Stimulated activated memory B cell treated with anti-CD40 and anti-IgM and Interleukin-4, amounts not matched to agents 10 μg/mL and 1 μg/mL and 100 μg/mL, for 72 hours (primary cell): ENCODE measurements at places on chromosomes 5 and 9.

DNA sequence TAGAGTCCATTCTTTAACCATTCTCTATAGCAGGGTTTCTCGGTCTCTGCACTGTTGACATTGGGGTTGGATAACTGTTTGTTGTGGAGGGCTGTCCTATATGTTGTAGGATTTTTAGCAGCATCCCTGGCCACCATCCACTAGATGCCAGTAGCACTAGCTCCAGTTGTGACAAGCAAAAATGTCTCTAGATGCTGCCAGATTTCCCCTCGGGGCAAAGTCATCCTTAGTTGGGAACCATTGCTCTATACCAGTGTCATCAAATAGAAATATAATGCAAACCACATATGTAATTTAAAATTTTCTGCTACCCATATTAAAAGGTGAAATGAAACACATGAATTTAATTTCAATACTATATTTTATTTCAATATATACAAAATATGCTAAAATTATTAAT, 2.9 kb downstream of the TTC23L start:
- no peak for ATAC-seq
- no peak overlapping the region for H3K27ac ChIP-seq
- H3K36me3 ChIP-seq, result no peaks in the 10 kb centered on the region
- H3K27me3 ChIP-seq, result no peaks in the 10 kb centered on the region
- H3K4me3 ChIP-seq, result no peak overlapping the region
- H3K4me1 ChIP-seq, result peaks cover 15% of the 10 kb centered on the region

DNA sequence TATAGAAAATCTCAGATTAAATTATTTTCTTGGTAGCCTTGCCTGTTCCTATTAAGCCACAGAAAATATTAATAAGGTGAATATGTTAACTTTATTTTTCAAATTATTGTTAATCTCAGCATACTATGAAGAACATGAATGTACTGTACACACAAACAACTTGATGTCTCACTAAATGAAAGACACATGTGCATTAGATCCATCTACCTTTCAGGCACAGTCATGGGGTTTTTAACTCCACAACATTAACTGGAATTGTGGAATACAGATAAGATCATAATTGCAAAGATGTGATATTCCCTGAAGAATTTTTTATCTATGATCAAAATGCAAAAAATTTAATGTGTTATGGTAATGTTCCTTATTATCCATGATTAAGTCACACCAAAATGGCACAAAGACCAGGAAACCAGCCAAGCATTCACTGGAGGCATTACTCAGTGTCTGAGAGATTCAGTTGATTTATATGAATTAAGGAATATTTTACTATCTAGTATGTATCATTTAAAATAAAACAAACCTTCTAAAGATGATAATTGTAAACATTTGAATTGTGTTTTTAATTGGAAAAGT, 150.0 kb upstream of the VCAN start:
- H3K27me3 ChIP-seq, result no peaks in the 10 kb centered on the region
- H3K4me1 ChIP-seq, result no peaks in the 10 kb centered on the region
- no peaks in the 10 kb centered on the region for H3K36me3 ChIP-seq
- H3K4me3 ChIP-seq, result no peak overlapping the region
- H3K27ac ChIP-seq, result no peak overlapping the region

DNA sequence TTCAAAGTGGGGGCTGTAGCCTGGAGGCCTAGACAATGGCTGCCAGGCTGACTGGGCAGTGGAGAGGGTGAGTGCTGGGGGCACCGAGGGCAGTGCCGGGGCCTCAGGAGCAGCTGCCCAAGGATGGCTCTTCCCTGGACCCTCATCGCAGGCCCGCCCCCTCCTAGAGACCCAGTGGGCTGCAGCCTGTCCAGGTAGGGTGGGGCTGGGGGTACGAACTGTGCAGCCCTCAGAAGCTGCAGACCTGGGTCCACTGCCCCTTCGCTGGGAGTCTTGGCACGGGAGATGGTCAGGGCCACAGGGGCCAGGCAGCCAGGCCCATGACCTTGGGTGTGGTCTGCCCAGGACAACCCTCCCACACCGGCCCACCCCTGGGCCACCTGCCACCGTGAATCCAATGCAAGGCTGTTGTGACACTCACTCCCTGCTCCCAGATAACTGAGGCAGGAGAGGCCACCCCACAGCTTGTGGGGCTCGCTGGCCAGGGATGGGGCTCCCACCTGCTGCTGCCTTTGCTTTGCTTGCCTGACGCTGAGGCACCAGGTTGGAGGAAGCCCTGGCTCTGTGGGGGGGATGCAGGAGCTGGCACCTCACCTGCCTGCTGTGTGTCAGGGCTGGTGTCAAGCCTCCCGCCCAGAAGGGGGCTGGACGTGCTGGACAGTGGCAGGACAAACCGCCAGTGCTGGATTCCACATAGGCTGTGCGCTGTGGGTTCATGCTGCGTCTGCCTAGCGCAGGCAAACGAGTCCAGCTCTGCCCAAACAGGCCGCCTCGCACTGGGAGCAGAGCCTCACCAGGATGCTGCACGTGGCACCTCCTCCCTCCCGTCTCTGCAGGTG, 23.1 kb upstream of the SLC9A3 start:
- peaks cover 22% of the 10 kb centered on the region for H3K4me1 ChIP-seq
- ATAC-seq, result no peak
- peaks cover 71% of the 10 kb centered on the region for H3K27me3 ChIP-seq
- H3K4me3 ChIP-seq, result no peak overlapping the region
- H3K36me3 ChIP-seq, result peaks cover 16% of the 10 kb centered on the region

DNA sequence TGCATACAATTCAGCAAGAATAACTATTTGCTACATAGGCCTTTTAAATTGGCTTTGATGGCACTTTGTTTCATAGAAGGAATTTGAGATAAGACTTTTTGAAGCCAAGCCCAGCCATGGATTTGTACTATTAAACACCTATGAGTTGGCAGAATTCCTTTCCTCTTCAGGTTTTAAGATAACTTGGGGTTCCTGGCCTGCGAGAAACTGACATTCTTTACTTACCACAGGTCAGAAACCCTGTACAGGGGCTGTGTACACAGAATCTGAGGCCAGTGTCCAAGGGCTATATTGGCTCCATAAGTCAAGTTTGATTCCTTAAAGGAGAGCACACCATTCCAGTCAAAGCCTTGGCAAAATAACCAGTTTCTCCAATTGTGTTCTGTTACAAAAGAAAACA, 10.8 kb upstream of the BTNL3 start:
- H3K4me1 ChIP-seq, result peaks cover 23% of the 10 kb centered on the region
- H3K27me3 ChIP-seq, result no peaks in the 10 kb centered on the region
- H3K36me3 ChIP-seq, result no peaks in the 10 kb centered on the region
- H3K4me3 ChIP-seq, result no peak overlapping the region
- peak overlapping the region; percentile 72 for H3K27ac ChIP-seq

DNA sequence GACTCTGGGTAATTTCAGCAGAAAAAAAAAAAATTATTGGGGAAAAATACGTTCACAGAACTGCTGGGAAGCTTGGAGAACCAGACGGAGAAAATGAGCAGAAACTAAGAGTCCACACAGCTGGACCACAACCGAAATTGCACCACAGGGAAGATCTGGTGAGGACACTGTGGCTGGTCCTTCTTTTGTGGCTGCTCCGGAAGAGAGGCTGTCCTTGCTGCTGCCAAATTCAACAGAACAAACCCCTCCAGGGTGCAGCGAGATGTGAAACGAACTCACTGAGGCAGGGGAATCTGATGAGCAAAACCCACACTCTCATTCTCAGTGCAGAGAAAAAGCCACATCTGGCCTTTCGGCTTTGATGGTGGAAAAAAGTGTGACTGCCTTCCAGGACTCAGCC, 200.0 kb downstream of the ACTL7B start:
- ATAC-seq, result no peak
- H3K4me3 ChIP-seq, result no peak overlapping the region
- H3K27ac ChIP-seq, result no peak overlapping the region
- no peaks in the 10 kb centered on the region for H3K27me3 ChIP-seq

DNA sequence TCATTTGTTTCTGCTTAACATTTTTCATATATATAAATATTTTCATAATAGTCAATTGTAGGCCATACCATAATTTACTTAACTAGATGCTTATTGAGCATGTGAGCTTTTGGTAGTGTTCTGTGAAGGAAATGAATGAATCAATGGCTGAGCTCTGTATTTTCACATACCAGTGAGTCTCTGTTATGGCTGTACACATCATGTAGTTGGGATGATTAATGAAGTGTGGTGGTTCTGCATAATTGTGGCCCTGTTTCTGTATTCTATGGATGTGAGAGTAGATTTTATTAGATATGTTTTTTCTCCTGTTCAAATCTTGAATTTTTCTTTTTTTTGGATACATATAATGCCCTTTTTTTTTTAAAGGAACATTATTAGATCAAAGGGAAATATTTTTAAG, 56.2 kb downstream of the CTNNA1 start:
- no peak for ATAC-seq
- peaks cover 15% of the 10 kb centered on the region for H3K4me1 ChIP-seq
- H3K27ac ChIP-seq, result no peak overlapping the region
- H3K27me3 ChIP-seq, result no peaks in the 10 kb centered on the region

DNA sequence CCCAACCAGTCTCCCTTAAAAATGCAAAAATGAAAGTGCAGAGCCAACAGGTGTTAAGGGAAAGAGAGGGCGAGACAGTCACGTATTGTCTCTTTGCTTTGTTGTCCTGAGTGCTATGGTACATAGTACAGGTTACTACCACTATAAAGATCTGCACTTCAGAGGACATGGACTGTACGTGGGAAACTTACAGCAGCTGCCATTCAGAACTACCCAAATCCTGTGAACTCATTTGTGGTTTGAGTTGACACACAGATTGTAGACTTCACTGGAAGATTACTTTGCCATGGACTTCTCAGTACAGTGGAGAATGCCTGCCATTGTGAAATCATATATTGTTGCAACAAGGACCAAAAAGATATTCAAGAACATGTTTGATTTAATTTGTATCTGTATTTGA, 34.8 kb downstream of the FBXO38 start:
- H3K36me3 ChIP-seq, result peaks cover 72% of the 10 kb centered on the region
- no peak overlapping the region for H3K4me3 ChIP-seq
- ATAC-seq, result no peak
- no peak overlapping the region for H3K27ac ChIP-seq

DNA sequence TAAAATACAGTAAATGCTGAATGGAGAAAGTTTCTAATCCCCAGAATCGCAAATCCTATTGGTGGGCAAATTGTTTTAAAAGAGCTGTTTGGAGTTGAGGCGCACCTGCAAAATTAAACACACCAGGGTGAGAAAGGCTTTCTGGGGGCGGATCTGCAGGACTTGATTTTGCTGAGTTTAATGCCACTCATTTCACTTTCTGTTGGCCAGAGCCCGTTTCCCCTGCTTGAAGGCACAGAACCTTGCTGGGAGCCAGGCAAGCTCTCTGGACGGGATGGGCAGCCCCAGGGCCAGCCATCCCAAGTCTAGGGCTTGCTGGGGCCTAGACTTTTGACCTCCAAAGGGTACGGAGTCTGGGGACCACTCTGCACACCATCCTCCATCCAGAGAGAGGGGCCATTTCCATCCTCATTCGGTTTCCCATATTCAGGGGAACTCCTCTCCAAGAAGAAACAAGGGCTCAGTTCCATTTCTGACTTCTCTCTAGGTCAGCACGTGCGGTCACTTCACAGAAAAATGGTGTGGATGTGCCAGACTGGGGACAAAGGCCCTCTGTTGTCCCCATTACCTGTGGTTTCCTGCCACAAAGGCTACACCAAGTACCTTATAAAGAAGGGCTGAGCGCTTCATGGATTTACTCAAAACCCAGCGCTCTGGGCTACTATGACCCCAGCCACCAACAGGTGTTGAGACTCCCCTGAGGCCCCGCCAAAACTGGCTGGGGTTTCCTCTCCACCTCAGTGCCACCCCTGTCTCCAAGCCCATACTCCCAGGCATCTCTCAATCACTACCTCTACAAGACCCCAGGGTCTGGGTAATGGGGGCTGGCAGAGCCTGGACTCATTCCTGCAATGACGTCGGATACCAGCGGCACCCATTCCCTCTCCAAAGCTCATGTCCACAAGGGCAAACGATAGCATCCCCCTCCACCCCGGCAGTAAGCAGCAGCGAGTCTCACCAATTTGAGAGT, 170.0 kb downstream of the AUH start:
- peak overlapping the region; percentile 98 for H3K27ac ChIP-seq
- peak overlapping the region; percentile 19 for H3K4me3 ChIP-seq
- no peaks in the 10 kb centered on the region for H3K36me3 ChIP-seq

DNA sequence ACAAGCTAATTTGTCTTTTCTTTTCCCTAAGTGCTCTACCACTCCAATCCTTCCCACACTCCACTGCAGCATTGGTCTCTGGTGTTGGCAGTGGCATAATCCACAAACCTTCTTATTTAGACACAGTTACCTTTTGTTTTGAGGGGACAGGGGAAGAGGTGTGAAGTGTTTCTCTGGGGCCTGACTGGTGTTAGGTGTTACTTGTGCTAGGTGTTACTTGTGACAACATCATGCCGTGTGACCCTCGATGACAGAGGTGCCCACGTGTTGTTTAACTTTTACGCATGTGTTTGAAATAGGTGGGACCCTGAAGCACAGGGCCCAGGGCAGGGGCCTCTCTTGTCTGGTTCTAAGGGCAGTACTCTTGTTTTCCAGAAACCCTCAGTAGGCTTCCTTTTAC, 70.5 kb upstream of the SPRY4 start:
- no peaks in the 10 kb centered on the region for H3K4me1 ChIP-seq
- H3K27me3 ChIP-seq, result peaks cover 32% of the 10 kb centered on the region
- H3K36me3 ChIP-seq, result peaks cover 16% of the 10 kb centered on the region
- H3K27ac ChIP-seq, result no peak overlapping the region

DNA sequence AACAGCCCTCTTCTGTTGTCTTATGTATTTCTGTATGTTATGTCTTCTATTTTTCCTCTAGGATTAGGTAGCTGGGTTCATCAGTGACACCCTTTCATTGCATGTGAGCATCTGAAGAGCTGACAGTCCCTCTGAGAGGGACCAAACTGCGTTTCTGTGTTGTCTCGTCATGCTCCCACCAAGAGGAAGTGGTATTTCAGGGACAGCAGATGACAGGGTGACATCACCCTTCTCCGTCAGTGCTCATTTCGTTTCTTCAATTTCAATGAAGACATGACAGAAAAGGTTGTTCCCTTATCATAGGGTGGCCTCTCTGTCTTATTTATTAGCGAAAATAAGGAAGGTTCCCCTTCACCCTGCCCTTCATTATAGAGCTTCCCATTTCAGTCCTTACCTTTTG, 225.9 kb upstream of the NR4A3 start:
- H3K4me3 ChIP-seq, result no peak overlapping the region
- H3K27me3 ChIP-seq, result no peaks in the 10 kb centered on the region
- peak overlapping the region; percentile 99 for H3K27ac ChIP-seq
- no peaks in the 10 kb centered on the region for H3K36me3 ChIP-seq

DNA sequence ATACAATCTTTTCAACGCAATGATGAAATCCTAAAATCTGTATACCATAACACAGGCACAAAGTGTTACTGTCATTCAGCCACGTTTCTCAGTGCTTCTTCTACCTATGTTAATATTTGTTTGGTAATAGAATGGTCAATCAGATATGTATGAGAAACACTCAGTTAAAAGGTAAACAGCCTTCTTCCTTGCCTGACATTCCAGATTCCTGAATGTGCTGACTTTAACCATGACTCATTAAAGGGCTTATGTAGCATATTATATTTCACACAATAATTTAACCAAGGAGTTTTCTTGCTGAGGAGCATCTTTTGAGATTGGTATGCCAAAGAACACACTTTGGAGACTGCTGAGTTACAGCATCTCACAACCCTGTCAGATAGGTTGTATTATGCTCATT, 187.6 kb downstream of the CETN3 start:
- H3K4me1 ChIP-seq, result no peaks in the 10 kb centered on the region
- no peaks in the 10 kb centered on the region for H3K36me3 ChIP-seq
- H3K4me3 ChIP-seq, result no peak overlapping the region
- no peak for ATAC-seq
- H3K27me3 ChIP-seq, result peaks cover 14% of the 10 kb centered on the region
- no peak overlapping the region for H3K27ac ChIP-seq

- H3K4me3 ChIP-seq, result no peak overlapping the region
- peaks cover 44% of the 10 kb centered on the region for H3K4me1 ChIP-seq
- H3K36me3 ChIP-seq, result no peaks in the 10 kb centered on the region
These were observed 6.1 kb upstream of the PLGRKT start for GRCh38 chr9:5443850-5444249.
